Calu3 (cell line): ENCODE measurements at places on chromosomes 7 and 10. TPM values are rescaled to one million over a fixed set of nuclear protein-coding genes. Genes with fewer than 3 reads are reported as not detected.

- H3K4me1 ChIP-seq = no peaks in the 10 kb centered on the region
- no peaks in the 10 kb centered on the region for H3K27me3 ChIP-seq
- no peak overlapping the region for H3K27ac ChIP-seq
- no peak for DNase-seq
These were observed 474.6 kb upstream of the FZD8 start for GRCh38 chr10:36116731-36117130.

The INMT gene
- not detected in 2 replicates for total RNA-seq

The TAS2R3 gene
- 2.8 and 3.8 TPM in 2 replicates for total RNA-seq

The SFTPA1 gene
- total RNA-seq = not detected in 2 replicates

The ADAM8 gene
- total RNA-seq = 40.4 and 54.4 TPM in 2 replicates

GRCh38 chr7:50037086-50037485, 56.0 kb downstream of the ZPBP start:
- H3K36me3 ChIP-seq = no peaks in the 10 kb centered on the region
- peaks cover 11% of the 10 kb centered on the region for H3K27me3 ChIP-seq
- H3K27ac ChIP-seq = no peak overlapping the region
- no peak overlapping the region for H3K4me3 ChIP-seq
- DNase-seq = no peak
